ENCODE measurements at places on chromosomes 7 and 10.

DNA sequence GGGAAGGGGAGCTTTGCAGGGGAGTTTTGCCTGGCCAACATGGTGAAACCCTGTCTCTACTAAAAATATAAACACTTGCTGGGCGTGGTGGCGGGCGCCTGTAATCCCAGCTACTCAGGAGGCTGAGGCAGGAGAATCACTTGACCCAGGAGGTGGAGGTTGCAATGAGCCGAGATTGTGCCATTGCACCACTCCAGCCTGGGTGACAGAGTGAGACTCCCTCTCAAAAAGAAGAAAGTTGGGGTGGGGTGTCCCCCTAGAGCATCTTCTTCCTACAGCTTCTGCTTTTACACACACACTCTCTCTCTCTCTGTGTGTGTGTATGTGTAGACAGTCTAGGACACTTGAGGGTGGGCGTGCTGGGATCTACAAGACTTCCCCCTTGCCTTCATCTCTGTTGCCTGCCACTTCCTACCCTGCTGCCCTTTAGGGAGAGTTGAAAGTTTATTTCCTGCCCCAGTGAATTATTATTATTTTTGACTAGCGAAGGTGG, 21.7 kb downstream of the PLAU start:
- DNase-seq, result no peak

GRCh38 chr10:456486-456885, 233.0 kb downstream of the DIP2C start:
- DNase-seq, result no peak

DNA sequence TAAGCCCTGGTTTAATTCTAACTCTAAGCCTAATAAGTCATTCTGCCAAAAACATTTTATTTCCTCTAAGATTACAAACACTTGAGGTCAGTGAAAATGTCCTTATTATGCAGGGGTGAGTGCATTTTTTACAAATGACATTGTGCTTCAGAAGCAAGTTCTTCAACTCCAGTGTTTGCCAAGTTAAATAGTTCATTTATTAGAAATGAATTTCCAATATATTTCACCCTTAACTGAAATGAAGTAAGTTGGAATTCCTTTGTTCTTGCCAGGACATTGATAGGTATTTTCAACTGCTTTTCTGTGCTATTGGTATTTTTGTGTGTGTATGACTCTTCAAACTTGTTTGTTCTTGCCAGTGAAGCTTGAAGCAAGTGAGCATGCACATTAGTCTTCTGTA, 89.5 kb upstream of the CCDC6 start:
- DNase-seq, result no peak

DNA sequence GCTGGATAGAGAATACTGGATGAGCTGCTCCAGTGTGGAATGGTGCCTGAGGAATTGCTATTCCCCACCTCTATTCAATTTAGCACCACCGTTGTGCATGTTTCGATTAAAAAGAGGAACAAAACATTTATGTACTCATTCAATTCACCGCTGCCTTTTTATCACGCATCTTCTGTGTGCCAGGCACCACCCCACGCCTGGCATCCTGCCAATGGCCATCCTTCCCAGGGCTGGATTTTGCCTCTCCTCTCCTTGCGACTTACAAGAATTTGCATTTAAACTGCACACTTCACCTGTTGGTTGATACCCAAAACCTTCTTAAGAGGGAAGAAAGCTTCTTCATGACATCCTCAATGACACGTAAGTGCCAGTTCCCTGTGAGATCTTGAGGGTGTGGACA, 110.2 kb upstream of the DPP6 start:
- DNase-seq, result no peak

DNA sequence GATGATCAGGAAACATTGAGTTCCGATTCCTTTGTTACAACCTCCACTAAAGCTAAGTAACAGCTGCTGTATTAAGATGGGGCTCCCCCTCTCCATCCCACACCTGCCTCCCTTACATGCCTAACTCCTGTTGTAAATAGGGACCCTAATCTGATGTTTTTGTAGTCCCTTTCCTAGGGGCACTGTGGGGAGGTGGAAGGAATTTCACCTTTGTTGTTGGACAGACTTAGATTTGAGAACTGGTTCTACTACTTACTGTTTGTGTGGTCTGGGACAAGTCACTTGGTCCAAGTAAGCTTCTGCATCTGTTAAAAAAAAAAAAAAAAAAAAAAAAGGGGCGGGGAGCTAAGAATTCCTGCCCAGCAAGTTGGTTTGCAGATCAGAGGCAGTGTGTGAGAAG, 42.6 kb downstream of the KIAA1217 start:
- no peak for DNase-seq

DNA sequence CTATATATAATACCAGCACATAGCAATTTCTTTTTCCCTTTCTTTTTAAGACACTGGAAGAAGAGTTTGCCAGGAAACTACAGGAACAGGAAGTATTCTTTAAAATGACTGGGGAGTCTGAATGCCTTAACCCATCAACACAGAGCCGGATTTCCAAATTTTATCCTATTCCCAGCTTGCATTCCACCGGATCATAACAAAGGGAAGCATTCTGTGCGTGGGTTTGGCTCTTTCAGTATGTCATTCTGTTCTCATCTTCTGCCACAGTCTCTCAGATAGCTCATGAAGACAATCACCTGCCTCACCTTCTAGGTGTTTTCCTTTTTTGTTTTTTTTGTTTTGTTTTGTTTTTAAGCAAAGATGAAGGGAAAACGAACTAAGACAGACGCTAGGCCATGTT, 58.6 kb downstream of the SLK start:
- no peak for DNase-seq

DNA sequence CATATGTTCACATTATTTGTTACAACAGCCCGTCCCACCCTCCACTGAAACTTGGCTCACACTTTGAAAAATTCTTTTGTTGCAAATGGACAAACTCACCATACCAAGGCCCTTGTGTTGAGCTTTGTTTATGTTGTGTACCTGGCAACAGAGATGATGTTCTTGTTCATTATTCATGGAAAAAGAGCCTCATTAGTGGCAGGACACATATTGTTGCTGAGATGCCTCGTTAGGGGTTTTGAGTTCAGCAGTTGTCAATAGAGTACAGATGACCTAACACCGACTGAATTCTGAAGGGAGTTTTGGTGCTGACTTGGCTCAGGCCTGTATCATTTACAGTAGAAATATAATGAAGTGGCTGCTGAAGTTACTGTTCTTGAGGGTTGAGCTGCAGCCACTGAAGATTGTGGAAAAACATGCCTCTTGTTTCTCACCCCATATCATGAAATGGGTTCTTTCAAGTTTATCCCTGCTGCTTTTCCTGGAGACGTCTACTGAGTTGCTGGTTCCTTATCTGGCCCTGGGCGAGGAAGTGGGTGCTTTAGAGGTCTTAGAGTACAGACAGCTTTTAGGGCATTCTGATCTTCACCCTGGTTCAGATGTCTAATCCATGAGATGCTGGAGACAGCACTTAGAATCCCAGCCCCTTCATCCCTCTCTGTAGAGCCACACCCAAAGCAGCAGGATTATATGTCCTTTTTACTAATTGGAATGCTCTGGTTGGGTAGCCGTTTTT, 149.7 kb downstream of the WNT2 start:
- no peak for DNase-seq

- DNase-seq, result no peak
Observed at GRCh38 chr7:44060091-44060947, 5.0 kb downstream of the PGAM2 start.

- DNase-seq, result no peak
Observed at GRCh38 chr10:21413268-21413667, 112.2 kb downstream of the SKIDA1 start.

DNA sequence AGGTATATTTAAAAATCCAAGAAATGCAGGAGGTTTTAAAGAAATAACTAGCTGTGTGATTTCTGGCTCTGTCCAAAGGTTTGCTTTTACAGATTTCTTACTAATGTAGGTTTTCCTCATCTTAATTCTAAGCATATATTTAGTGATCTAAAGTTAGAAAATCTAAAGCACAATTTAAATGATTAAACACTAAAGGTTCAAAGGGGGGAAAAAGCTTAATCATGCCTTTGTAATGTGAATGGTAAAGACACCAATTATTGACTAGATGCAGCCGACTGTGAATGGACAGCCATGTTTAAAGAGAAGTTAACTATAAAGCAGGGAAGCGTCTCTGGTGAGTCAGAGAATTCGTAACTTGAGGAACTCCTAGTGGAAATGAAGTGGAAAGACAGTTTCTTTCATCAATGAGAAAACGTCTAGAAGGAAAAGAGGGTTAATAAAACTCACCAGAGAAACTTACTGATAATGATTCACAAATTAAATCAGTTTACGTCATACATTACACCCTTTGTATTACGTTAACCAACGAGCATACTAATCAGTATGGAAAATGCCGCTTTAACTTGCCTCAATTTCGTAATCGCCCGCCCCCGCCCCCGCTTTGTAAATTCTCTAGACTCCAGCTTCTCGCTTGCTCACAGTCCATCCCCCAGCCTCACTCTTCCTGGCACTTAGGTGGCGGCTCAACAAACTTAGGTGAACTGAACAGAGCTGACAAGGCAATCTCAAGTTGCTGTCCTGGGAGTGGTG, 1.1 kb upstream of the HBP1 start:
- peak; percentile 69 for DNase-seq

- no peak for DNase-seq
Observed at GRCh38 chr10:30043476-30044270, 15.7 kb downstream of the JCAD start.

DNA sequence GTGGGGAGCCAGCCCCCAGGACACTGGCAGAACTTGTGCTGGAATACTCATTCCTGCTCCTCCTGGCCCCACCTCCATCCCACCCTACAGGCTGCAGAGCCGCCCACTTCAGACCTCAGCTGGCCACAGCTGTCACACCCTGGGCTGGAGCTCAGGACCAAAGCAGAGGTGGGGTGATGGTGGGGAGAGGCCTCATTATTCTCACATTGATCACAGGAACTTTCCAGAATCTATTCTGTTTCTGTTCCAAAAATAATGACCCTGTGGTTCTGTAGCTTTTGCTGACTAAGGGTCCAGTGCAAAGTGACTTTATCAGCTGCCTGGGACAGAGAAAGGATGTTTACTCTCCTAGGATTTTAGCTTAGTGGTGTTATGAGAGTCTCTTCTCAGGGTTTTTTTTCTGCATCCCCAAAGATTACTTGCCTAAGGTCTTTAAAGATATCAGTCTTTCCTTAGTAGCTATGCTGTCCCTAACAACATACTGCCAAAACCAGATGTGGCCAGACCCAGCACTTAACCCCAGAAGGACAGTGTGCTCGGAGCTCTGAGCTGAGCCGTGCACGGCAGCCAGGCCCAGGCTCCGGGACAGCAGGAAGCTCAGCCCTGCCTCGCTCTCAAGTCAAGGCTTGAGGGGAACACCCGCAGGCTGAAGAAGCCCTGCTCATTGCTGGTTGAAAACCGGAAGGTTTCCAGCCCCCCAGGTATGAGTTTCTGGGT, 223.3 kb downstream of the MLLT10 start:
- no peak for DNase-seq

DNA sequence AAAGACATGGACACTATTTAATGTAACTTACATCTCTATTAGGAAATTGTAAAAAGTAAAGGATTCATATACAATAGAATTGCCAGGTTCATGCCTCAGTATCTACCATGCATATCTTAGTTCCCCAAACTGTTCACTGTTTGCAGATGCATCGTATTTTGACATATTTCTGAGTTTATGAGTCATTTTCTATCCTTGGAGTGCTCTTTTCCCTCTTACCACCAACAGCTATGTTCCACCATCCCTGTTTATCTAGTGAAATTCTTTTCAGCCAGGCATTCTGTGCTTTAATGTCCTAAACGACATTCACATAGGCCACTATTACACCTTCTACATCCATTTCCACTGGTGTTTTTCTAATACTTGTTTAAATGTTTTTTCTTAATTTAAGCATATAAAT, 139.4 kb upstream of the HPS1 start:
- DNase-seq, result no peak

DNA sequence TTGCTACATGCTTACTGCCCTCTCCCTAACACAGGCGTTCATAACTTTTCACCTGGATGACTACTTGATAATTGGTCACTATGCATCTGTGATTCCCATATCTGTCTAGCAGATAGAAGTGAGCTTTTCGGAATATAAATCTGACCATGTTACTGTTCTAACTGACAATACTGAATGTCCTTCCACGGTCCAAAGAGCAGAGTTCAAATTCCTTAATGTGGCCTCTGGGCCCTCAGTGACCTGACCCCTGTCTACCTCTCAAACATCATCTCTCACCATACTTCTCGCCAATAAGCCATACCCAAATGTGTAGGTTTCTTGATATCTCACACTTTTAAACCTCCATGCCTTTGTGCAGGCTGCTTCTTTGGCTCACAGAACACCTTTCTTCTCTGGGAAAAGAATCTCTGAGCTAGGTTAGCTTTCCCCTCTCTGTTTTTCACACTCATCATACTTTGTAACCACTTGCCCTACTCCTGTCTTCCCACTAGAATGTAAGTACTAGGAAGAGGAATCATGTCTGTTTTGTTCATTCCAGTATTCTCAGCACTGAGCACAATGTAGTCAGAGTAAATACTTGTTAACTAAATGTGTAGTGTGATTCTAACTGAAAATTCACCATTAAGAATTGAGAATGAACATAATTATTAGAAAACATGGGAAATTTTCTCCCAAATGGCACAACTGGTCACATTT, 39.2 kb upstream of the LRRC17 start:
- DNase-seq, result no peak

- DNase-seq, result no peak
Observed at GRCh38 chr10:91552274-91553095, 80.4 kb downstream of the PPP1R3C start.

GRCh38 chr7:132705146-132705545, 128.9 kb upstream of the PLXNA4 start:
- DNase-seq, result no peak

DNA sequence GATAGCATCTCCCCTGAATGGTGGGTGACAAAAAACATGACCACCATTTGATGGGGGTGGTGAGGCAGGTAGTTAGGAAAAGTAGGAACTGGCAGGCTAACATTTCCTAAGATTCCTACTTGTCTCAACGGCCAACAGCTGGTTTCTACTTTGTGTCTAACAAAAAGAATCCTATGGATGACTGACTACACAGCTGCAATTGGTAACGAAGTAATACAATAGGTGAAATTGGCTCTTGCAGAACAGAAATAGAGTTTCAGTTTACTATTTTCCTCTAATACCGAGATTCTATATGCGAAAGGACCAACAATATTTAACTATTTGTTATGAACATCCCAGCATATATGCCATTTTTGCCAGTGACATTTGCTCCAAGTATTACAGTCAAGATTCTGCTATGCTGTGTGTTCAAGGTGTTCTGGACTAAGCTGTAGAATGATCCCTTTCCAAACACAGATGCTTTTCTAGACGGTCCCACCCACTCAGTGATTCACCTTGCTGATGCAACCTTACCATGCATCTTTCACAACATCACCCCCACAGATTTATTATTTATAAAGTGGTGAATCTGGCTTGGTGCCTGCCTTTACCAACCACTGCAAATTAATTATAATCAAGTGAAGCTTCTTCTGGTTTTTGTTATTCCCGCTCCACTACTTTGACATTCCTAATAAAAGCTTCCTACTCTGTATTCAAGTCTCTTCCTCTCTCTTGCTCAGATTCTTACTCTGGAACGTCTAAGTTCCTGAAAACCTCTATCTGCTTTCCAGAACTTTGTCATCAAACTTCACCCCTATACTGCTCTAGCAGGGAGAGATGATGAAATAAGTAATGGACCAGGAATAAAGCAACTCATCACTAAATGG, 16.8 kb downstream of the BBIP1 start:
- no peak for DNase-seq

Measured in left renal cortex interstitium (tissue), 4 donors.